ENCODE measurements at places on chromosomes 16 and 17.
A peak's percentile ranks its signal among the peaks of the same experiment; 100 is the strongest.

DNA sequence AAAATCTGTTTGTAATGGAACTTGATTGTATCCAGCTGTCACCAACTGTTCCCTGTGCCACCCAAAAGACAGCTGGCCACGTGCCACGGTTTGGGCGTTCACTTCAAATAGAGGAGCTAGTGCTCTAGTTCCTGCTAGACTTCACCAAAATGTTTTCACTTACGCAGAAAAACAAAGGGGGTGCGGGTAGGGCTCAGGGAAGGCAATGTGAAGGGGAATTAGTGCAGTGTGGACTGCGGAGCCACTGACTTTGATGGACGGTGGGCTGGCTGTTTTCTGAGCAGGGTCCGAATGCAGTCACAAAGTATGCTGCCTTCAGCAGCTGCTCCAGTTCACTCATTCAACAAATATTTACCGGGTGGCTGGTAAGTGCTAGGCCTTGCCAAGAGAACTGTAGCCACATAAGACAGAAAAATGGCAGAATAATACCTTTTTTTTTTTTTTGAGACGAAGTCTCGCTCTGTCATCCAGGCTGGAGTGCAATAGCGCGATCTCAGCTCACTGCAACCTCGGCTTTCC lies 7.6 kb upstream of the CYTH1 start:
- no peaks in the 10 kb centered on the region for H3K4me1 ChIP-seq
- no peaks in the 10 kb centered on the region for H3K27me3 ChIP-seq
- no peak for DNase-seq
- no peak overlapping the region for H3K27ac ChIP-seq
- no peak overlapping the region for H3K4me3 ChIP-seq

GRCh38 chr17:55969562-55970324 lies 183.5 kb upstream of the ANKFN1 start:
- no peaks in the 10 kb centered on the region for H3K36me3 ChIP-seq
- H3K4me1 ChIP-seq: no peaks in the 10 kb centered on the region
- H3K4me3 ChIP-seq: no peak overlapping the region
- no peak overlapping the region for H3K27ac ChIP-seq

DNA sequence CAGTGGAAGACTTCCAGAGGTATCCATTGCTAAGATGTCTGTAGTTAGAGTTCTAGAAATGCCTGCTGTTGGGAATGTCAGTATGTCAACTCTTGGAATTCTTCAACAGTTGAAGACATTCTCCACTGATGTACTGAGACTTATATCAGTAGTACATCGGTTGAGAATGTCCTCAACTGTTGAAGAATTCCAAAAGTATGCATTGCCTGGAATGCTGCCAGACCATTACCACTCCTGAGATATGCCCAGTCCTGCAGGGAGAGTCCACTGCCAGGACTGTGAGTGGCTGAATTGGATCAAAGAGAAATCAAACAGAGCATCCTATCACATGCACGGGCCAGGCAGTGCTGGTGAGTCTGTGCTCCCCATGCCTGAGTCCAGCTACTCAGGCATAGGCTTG lies 42.0 kb downstream of the IL21R start:
- H3K27ac ChIP-seq: no peak overlapping the region
- H3K4me1 ChIP-seq: peaks cover 27% of the 10 kb centered on the region
- H3K4me3 ChIP-seq: no peak overlapping the region
- no peaks in the 10 kb centered on the region for H3K27me3 ChIP-seq

GRCh38 chr17:12349297-12349696 lies 316.4 kb upstream of the MYOCD start:
- H3K27me3 ChIP-seq: no peaks in the 10 kb centered on the region
- H3K4me1 ChIP-seq: no peaks in the 10 kb centered on the region
- no peaks in the 10 kb centered on the region for H3K36me3 ChIP-seq
- no peak overlapping the region for H3K27ac ChIP-seq
- no peak for DNase-seq
- H3K4me3 ChIP-seq: no peak overlapping the region

- DNase-seq: peak; percentile 48
- H3K27me3 ChIP-seq: no peaks in the 10 kb centered on the region
- no peaks in the 10 kb centered on the region for H3K36me3 ChIP-seq
- H3K27ac ChIP-seq: peak overlapping the region; percentile 97
- H3K4me3 ChIP-seq: no peak overlapping the region
Observed at GRCh38 chr17:8153525-8153956, 1.3 kb upstream of the PER1 start.

GRCh38 chr17:75352079-75352569 lies 53.4 kb downstream of the GRB2 start:
- no peak for DNase-seq
- peak overlapping the region; percentile 76 for H3K27ac ChIP-seq
- H3K27me3 ChIP-seq: no peaks in the 10 kb centered on the region

DNA sequence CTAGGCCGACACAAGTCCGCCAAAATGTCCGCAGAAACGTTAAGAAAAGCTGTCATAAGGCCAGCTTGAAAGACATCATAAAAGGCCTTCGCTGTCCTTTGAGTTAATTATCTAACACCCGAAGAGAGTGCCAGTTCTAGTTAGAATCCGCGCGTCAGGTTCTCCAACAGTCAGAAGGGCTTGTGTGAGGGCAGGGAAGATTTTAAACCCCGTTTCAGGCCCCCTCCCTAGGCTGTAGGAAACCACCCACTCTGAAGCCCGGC lies 729 bp upstream of the CLTC start:
- DNase-seq: no peak
- H3K4me1 ChIP-seq: peaks cover 42% of the 10 kb centered on the region
- peak overlapping the region; percentile 99 for H3K4me3 ChIP-seq
- H3K27ac ChIP-seq: peak overlapping the region; percentile 99

All from B cell (primary cell).